Globus pallidus (tissue), 1 donor: ENCODE measurements at places on chromosomes 7 and 10.

DNA sequence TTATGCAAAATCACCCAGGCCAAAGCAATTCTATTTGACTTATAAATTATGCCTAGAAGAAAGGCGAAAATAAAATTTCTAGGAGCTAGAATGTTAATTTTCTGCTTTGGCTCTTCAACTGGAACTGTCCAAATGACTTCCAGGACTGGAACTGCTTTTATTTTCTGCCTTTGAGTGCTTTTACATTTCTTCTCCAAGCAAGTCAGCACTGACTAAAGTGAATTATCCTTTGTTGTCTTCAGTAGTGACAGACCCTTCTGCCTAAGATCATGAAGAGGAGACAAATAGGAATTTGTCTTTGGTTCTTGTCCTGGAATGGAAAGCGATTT is 255.9 kb downstream of the DNAJB9 start:
- no peak for DNase-seq

DNA sequence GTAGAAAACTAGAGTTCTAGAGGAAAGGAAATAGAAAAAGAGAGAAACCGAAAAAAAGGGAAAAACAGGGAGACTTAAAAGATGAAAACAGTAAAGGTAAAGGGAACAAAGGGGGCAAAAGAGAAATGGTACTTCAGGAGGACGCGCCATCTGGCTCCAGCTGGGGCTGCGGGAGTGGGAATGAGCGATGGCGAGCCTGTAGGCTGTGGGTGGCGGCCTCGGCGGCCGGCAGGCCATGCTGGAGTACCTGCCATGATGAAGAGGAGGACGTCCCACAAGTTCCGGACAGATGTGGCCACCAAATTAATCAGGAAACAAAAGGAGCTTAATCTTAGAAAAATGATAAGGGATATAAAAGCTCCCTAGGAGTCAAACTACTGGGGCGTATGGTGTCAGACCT is 21.7 kb upstream of the PHYH start:
- no peak for DNase-seq

DNA sequence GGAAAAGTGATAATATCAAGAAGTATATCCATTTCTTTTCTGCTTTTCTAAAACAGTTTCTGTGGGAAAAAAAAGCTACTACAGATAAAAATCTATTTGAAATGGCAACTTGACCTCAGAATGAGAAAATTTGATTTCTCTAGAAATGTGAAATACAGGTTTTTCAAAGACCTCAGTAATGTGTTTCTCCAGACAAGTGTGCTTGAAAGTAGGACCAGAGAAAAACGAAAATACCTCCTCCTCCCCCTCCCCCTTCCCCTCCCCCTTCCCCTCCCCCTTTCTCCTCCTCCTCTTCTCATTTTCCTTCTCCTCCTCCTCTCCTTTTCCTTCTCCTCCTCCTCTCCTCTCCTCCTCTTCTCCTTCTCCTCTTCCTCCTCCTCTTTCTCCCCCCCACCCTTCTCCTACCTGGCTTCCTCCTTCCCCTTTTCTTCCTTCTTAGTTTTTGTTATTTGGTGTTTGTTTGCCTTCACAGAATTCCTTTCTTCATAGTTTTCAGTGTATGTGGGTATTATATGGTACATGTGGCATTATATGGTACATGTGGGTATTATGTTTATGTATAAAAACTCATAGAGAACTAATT is 179.4 kb downstream of the CDK14 start:
- DNase-seq: no peak

GRCh38 chr7:124056234-124056633 is 23.4 kb upstream of the TMEM229A start:
- DNase-seq: no peak

GRCh38 chr7:54543051-54543488 is 895 bp downstream of the VSTM2A start:
- DNase-seq: peak; percentile 24

DNA sequence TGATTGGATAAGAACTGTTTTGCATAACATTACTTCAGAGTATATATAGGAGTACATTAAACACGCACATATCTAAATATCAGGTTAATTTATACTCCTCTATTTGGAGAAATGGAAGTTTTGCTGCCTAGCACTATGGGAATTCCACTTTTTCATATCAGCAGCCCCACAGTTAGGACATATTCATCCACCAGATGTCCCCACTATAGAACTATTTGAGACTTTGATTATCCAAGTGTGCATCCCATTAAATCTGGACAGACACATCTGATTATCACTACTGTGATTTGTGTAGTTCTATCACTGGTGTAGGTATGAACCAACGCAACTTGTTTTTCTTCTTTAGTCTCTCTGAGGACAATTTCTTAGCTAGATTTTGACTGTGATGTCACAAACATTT is 345.7 kb downstream of the THSD7A start:
- DNase-seq: no peak

DNA sequence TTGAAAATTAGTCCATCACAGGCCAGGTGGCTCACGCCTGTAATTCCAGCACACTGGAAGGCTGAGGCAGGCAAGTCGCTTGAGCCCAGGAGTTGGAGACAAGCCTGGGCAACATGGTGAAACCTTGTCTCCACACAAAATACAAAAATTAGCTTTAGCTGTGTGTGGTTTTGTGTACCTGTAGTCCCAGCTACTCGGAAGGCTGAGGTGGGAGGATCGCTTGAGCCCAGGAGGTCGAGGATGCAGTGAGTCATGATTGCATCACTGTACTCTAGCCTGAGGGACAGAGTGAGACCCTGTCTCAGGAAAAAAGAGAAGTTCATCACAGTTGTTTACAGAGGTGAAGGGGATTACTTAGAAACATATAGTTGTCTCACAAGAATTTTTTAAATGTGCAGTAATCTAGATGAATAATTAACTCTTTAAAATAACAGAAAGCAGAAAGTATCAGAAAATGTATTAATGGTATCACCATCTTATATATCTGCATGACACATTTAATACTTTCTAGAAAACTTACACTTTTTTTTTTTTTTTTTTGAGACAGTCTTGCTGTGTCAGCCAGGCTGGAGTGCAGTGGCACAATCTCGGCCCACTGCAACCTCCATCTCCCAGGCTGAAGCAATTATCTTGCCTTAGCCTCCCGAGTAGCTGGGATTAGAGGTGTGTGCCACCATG is 8.9 kb downstream of the LCOR start:
- no peak for DNase-seq

DNA sequence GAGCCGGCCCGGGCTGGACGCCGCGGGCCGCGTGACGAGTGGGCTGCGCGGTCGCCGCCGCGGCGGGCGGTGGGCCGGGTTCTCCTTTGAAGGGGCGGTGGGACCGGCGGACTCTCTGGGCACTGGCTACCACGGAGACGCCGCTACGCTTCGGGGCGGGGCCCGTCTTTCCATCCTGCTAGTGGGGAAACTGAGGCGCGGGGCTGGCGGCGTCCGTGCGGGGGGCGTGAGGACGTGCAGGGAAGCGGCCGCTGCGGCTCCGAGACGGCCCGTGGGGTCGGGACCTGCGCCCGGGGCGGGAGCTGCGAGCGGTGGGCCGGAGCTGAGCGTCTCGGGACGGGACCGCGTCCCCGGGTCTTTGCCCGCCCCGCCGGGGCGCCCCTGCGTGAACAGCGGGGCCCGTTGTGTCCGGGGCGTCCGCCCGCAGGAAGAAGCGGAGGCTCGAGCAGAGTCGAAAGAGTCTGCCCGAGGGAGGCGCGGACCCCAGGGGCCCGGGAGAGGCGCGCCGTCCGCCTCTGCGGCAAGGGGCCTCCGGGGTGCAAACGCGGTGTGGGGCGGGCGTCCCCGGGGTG is 548 bp upstream of the BNIP3 start:
- no peak for DNase-seq

- no peak for DNase-seq
Measured at GRCh38 chr7:123538189-123538714, 3.9 kb upstream of the IQUB start.

DNA sequence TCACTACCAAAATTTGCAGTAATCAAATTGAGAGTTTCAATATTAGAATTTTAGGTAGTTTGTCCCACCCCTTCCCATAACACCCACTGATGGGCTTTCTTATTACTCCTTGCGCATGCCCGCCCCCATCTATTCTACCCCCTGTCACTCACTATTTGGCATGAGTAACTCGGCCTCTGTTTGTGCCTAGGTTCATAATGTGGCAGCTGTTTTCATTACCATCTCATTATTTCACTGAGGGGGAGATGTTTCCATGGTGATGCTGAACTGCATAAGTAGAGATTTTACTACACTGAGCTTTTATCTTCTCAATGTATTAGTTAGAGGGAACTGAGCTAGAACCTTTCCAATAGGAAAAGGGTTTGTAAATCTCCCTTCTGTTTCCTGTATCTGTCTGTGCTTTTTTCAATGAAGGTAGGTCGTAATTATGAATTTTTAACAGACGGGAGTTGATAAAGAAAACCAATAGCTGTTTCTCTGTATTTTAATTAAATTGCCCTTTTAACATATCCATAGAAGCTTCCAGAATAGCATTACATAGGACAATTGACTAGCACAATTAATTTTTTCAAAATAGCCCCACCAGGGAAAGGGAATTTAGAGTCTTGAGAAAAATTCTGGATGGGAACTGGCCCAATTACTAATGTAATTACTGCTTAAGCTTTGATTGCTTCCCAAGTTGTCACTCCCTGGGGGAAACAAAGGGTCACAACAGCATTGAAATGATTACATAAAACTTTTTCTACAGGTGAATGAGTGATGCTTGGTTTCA is 33.4 kb downstream of the PRPS1L1 start:
- no peak for DNase-seq

DNA sequence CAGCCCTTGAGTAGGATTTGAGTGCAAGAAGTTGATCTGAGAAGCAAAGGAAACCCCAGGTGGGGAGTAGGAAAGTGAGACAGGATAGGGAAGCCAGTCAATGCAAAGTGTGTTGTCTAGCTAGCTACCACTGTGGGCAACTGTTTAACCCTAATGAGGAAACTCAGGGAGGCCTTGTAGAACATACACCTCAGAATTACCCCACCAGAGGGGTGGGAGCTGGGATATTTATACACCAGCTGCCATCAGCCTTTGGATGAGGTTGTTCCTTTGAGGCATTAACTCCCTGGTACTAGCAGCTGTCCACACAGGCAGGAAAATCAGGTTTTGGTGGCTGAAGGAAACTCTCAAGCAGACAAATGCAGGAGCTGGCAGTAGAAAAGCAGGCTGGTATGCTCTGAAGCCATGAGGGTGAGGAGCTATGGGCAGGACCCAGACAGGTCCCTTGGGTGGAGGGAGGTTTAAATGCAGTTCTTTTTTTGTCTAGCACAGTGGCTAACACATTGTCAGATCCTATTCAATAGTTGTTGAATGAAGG is 60.1 kb upstream of the ARID5B start:
- no peak for DNase-seq

DNA sequence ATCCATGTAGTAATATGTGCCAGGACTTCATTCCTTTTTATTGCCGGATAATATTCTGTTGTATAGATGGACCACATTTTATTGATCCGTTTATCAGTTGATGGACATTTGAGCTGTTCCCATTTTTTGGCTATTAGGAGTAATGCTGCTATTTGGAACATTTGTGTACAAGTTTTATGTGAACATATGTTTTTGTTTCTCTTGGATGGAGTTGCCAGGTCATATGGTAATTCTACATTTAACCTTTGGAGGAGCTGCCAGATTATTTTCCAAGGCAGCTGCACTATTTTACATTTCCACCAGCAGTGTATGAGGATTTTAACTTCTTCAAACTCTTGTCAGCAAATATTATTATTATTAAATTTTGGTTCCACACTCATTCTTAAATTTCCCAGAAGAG is 59.2 kb downstream of the C10orf90 start:
- no peak for DNase-seq

- DNase-seq: no peak
Measured at GRCh38 chr10:75733135-75733890, 301.9 kb downstream of the LRMDA start.

DNA sequence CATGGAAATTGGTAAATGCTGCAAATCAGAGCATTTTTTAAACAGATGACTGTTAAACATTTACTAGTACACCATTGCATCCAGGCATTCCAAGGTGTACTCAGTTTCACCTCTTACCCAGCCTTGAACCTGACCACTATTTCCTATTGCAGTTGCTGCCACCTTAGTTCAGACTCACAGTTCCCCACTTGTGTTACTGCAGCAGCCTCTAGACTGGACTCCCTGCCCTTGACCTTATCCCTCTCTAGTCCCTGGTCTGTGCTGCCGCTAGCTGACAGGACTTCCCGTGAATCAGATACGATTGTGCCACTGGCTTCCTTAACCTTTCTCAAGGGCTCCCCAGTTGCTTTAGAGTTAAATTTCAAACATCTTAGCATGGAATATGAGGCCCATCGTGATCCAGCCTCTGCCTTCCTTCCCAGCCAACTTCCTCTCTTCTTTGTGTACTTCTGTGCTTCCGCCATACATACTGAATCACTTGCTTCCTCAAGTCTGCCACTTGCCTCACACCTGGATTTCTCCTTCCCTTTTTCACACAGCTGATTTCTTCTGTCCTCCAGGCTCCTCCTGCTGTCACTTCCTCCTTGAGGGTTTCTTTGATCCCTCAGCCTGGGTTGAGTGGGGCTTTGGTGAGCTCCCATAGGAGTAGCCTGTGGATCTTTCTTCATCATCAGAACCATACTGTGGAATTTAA is 118.7 kb upstream of the GJD4 start:
- DNase-seq: no peak

GRCh38 chr7:82745117-82745516 is 301.5 kb upstream of the CACNA2D1 start:
- DNase-seq: no peak
